ENCODE measurements at places on chromosomes 11 and 22. TPM values are rescaled to one million over a fixed set of nuclear protein-coding genes. Genes with fewer than 3 reads are reported as not detected.

Gene IZUMO1R
- not detected for total RNA-seq

DNA sequence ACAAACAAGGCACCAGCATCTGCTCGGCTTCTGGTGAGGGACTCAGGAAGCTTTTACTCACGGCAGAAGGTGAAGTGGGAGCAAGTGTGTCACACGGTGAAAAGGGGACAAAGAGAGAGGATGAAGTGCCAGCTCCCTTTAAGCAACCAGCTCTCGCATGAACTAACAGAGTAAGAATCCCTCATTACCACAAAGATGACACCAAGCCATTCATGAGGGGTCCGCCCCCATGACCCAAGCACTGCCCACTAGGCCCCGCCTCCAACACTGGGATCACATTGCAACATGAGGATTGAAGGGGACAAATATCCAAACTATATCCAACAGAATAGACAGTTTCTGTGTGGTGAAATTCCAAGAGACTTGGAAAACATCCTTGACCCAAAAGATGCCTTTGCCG, 198.2 kb upstream of the POU2AF2 start:
- no peak for DNase-seq

DNA sequence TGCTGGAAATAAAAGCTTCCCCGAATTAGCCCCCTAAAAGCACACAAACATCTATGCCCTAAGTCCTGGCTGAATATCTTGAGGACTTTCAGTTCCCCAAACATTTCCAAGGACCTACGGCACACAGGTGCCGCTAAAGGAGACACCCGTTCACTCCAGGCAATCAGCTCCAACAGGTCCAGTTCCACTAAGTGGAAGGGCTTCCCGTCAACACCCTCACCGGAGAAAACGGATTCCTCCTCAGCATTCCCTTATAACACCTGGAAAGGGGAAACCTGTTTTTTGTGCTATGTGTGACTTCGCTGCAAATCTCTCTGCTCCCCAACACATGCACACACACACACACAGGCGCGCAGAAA, 3.9 kb downstream of the TENM4 start:
- no peak for DNase-seq

Gene MS4A6E
- not detected for total RNA-seq

DNA sequence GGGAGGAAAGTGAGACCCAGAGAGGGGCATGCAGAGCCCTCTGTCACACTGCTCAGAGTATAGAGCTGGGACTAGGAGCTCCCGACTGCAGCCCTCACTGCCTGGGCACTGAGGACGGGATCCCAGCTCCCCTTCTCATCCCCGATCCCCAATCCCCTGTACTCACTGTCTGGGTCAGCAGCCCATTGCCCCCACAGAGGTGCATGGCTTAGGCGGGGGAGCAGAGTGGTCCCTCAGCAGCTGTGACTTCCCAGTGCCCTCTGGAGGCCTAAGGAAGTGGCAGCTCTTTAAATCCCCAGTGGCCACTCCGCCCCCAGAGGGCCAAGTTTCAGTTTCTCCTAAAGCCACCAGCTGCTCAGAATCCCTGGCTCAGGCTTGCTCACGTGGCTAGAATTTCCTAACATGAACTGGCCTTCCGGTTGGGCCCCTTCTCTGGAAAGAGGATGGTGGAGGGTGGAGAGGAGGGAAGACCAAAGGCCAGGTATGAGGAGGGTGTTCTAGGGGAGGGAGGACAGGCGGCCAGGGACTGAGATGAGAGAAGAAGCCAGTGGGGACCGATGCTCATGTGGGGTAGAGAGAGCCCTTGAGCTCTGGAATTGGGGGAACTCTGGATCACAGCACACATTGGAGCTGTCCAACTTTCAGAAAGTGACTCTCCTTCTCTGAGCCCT, at the start of gene BATF2:
BATF2 (minus strand) TSS at position 262 of the 671 bp plus-strand sequence; CDS start at position 205, 57 bp downstream.
- DNase-seq: no peak

Gene WBP2NL
- not detected for total RNA-seq

GRCh38 chr11:44760917-44761550, 34.3 kb downstream of the TSPAN18 start:
- no peak for DNase-seq

- DNase-seq: peak; percentile 51
Measured at GRCh38 chr22:19962246-19962908, 20.8 kb upstream of the TXNRD2 start.

Gene TEX12
- total RNA-seq: not detected

GRCh38 chr22:19902245-19902715, 39.3 kb upstream of the COMT start:
- no peak for DNase-seq

- DNase-seq: no peak
Measured at GRCh38 chr11:120058931-120059330, 79.0 kb downstream of the TRIM29 start.

Gene CTSF
- 4.1 TPM for total RNA-seq

DNA sequence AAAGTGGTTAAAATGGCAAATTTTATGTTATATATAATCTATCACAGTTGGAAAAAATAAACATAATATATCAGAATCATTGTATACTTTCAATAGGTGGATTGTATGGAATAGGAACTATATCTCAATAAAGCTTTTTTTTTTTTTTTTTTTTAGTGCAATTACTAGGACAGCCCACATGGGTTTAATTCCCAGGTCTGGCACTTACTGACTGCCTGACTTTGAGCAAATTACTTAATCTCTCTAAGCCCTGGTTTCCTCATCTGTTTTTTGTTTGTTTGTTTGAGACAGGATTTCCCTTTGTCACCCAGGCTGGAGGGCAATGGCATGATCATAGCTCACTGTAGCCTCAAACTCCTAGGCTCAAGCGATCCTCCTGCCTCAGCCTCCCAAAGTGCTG, 26.1 kb upstream of the BAIAP2L2 start:
- DNase-seq: no peak

Gene CRYBB2
- total RNA-seq: 0.81 TPM

Gene LRRC32
- 0.14 TPM for total RNA-seq

DNA sequence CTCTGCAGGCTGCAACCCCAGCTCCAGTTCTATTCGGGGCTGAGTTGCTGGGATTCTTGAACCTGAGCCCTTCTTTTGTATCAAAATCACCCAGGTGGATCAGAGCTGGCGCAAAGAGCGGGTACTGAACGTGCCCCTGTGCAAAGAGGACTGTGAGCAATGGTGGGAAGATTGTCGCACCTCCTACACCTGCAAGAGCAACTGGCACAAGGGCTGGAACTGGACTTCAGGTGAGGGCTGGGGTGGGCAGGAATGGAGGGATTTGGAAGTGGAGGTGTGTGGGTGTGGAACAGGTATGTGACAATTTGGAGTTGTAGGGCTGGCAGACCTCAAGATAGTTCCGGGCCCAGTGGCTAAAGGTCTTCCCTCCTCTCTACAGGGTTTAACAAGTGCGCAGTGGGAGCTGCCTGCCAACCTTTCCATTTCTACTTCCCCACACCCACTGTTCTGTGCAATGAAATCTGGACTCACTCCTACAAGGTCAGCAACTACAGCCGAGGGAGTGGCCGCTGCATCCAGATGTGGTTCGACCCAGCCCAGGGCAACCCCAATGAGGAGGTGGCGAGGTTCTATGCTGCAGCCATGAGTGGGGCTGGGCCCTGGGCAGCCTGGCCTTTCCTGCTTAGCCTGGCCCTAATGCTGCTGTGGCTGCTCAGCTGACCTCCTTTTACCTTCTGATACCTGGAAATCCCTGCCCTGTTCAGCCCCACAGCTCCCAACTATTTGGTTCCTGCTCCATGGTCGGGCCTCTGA, 3.8 kb downstream of the FOLR1 start:
- DNase-seq: no peak

Gene VWA5A
- total RNA-seq: 22.6 TPM

DNA sequence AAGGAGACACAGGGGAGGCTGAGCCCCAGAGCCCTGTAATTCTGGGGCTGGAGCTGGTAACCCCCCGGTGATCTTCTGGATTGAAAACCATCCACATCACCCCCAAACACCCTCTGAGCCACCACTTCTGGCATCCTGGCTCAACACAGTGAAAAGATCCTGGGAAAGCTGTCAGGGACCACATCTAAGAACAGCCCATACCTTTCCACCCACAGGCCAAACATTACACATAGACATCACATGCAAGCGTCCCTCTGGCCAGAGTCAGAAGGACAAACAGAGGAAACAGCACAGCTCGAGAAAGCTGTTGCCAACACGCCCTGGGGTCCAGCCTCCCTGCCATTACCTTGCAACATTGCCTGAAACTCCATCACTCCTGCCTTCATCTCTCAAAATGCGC, 469.5 kb downstream of the SOX6 start:
- no peak for DNase-seq

GRCh38 chr22:25959818-25960774, 209.2 kb upstream of the SEZ6L start:
- DNase-seq: no peak

Data from progenitor cell of endocrine pancreas (in vitro differentiated cells).